Cardiac fibroblast (primary cell): ENCODE measurements at places on chromosomes 3 and 15.

DNA sequence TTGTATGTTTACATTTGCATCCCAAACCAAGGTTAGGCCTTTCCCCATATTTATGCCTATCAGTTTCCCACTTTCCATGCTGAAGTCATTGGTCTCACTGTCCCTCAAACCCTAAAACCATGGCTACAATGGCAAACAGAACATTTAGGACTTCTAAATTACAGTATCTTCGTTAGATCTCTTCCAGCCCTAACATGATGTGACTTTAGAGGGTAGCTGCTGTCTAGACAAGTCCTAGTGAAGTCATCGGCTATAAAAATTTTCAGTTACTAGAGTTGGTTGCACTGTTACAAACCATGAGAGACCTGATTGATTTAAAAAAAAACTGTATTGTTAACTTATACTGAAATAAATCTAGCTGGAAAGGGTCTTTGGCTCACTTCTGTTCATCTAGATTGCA is 54.6 kb downstream of the TM4SF4 start:
- no peak for DNase-seq

- DNase-seq: peak; percentile 6
Measured at GRCh38 chr3:49266410-49267095, 10.5 kb downstream of the C3orf62 start.

DNA sequence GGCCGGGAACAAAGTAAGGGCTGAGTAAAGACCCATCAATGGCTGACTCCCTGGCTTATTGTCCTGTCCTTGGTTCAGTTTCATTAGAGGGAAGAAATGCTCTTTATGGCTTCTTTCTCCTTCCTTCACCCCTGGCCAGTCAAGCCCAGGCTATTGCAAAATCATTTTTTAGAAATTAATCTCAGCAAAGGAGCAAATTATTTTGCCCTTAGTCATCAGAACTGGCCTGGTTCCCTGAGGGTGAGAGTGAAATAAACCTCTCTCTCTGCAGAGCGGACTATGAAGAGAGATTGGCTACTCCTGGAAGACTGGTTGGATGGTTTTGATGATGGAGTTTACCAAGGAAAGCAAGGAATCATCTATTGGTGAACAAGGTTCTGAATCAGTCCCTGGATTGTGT is 52.7 kb upstream of the OXTR start:
- DNase-seq: peak; percentile 85

GRCh38 chr3:32239307-32240158 is 1.1 kb downstream of the CMTM8 start:
- peak; percentile 25 for DNase-seq

GRCh38 chr3:195836476-195837135 is 24.9 kb upstream of the MUC4 start:
- DNase-seq: no peak

DNA sequence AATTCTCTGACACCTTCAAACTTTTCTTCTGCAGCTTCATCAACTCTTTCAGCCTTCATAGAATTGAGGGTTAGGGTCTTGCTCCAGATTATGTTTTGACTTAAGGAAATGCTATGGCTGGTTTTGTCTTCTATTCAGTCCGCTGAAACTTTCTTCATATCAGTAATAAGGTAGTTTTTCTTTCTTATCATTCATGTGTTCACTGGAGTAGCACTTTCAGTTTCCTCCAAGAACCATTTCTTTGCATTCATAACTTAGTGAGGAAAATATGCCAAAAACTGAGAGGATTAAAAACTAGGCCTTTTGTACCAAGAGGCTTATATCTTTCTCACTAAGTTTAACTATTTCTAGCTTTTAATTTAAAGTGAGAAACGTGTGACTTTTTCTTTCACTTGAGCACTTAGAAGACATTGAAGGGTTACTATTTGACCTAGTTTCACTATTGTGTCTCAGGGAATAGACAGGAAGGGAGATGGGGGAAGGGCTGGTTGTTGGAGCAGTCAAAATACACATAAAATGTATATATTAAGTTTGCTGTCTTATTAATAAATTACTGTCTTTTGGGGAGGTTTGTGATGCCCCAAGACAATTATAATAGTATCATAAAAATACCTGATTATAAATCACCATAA is 1110.1 kb downstream of the TBL1XR1 start:
- DNase-seq: no peak

- peak; percentile 81 for DNase-seq
Measured at GRCh38 chr3:4828279-4829030, 150.8 kb upstream of the BHLHE40 start.

DNA sequence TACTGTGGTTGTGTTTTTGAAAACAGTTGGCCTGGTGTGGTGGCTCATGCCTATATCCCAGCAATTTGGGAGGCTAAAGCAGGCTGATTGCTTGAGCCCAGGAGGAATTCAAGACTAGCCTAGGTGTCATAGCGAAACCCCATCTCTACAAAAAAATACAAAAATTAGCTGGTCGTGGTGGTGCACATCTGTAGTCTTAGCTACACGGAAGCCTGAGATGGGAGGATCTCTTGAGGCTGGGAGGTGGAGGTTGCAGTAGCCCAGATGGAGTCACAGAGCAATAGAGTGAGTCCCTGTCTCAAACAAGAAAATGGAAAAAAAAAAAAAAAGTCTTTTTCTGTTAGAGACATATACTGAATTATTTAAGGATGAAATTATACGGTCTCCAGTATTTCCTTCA is 14.7 kb upstream of the LRRFIP2 start:
- DNase-seq: no peak
